ENCODE measurements at places on chromosomes 3 and 15. TPM values are rescaled to one million over a fixed set of nuclear protein-coding genes. Genes with fewer than 3 reads are reported as not detected.
A peak's percentile ranks its signal among the peaks of the same experiment; 100 is the strongest.

- no peak for DNase-seq
Observed at GRCh38 chr15:79381593-79381992, 50.5 kb upstream of the MINAR1 start.

DNA sequence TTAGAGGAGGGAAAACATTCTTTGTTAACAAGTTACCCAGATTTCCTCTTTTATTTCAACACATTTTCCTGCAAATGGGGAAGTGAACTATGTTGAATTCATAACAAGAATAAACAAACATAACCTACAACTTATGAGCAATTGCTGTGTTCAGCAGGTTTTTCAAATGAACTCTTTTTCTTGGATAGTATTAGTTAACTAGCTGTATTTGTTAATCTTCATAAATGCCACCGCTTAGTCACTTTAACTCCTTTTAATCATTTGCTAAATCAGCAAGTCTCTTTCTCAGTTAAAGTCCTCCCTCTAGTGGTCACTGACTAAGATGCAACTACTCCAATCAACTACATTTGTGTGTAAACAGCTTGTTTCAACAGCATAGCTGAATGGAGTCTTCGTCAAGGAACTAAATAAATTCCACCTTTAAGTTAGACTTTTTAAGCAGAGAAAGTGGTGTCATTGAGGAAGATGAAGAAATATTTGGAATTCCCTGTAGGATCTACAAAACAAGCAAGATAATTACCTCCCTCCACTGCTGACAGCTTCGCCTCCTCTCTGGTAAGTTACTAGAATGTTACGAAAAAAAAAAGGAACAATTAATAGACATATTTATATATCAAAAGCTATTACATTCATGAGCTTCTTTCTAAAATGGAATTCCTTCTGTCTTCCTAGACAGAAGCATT lies 1122.0 kb downstream of the ROBO1 start:
- no peak for DNase-seq

DNA sequence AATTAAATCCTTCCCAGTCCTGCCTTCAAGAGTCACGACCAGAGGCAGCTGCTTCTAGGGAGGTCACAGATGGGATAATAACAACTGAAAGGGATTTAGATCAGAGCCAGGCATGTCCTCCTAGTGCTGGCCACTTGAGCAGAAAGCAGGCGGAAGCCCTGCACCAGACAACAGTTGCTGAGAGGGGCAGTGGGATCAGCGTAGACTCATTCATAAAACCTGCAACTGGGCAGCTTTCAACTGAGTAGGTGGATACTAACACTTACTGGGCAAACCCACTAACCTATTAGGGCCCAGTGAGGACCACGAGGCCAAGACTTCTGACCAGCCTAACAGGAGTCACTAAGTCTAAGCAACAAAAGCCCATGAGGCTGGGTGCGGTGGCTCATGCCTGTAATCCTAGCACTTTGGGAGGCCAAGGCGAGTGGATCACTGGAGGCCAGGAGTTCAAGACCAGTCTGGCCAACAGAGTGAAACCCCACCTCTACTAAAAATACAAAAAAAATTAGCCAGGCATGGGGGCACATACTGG lies 67.0 kb downstream of the DAPK2 start:
- peak; percentile 16 for DNase-seq

- DNase-seq, result no peak
Observed at GRCh38 chr15:76930831-76931396, 635 bp upstream of the RCN2 start.

DNA sequence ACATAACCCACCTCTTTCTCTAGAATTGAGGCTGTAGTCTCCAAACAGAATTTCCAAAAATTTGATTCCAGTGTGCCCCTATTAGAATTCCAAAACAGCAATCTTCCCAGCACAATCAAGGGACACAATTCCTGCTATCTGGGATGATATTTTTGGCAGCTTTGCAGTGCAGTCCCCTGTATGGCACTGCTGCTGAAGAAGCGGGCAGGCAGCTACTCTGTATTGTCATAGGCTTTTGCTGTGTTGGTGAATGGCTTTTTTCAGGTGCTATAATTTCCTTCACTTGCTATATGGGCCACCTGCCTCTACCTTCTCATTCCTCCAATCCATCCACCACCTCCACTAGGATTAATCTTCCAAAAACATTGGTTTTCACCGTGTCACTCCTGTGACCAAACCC lies 145.5 kb downstream of the VGLL4 start:
- no peak for DNase-seq

- peak; percentile 37 for DNase-seq
Observed at GRCh38 chr3:177197727-177198460, 612 bp upstream of the TBL1XR1 start.

- DNase-seq, result peak; percentile 16
Observed at GRCh38 chr3:13716540-13717221, 163.2 kb downstream of the WNT7A start.

DNA sequence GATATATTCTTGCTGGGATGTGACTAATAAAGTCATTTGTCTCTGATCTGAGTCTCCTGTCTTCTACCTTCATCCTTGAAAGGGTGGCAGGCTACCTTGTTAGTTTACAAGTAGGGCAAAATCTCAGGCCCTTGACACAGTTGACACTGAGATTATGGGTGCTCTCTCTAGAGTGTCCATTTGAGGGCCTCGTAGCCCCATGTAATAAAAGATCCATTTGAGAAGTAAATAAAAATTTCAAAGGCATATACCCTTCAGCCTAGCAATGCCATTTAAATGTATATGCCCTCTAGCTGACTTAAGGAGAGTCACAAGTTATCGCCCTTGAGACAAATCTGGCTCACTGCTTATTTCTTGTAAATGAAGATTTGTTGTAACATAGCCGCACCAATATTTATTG lies 98.6 kb downstream of the TCF12 start:
- peak; percentile 15 for DNase-seq

DNA sequence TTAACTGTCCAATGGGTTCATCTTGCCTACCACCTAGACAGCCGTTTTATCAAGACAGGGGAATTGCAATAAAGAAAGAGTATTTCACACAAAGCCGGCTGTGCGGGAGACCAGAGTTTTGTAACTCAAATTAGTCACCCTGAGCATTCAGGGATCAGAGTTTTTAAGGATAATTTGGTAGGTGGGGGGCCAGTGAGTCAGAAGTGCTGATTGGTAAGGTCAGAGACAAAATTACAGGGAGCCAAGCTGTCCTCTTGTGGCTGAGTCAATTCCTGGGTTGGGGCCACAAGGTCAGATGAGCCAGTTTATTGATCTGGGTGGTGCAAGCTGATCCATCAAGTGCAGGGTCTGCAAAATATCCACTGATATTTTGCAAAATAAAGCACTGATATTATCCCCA lies 29.9 kb upstream of the GPD1L start:
- DNase-seq, result no peak

DNA sequence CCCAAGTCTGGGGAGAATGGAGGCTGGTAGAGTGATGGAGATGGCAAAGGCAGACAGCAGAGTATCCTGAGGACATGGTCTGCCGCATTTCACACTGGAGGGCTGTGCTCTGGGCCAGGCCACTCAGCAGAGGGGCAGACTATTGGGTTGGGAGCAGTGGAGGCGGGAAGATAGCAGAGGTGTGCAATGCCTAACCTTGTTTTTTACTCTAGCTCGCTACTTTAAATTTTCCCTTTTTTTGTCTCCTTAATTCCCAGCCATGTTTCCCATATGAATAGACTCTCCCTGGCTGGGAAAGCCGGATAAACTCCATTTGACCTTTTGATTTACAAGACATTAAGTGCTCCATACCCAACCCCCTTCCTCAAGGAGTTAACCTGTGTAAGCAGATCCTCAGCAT lies 33.5 kb upstream of the ST6GAL1 start:
- no peak for DNase-seq

- no peak for DNase-seq
Observed at GRCh38 chr3:79869461-79870312, 101.9 kb upstream of the ROBO1 start.

DNA sequence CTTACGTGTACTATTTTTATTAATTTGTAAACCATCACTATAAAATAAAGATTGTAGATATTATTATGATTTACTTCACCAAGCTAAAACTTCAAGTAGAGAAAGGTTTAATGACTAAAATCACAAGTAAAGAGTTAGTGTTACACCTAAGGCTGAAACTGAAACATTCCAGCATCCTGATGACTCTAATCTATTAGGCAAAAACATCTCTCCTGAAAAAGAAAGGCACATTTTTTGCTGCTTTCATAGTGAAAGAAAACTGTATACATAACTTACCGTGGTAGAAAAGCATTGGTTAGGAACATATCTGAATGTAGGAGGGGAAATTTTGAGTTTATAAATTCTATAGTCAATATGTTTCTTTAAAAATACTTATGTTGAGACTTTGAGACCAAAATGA lies 35.4 kb downstream of the CCDC191 start:
- DNase-seq, result no peak

The TIMP4 gene
- 0.08 TPM for total RNA-seq

The NCKIPSD gene
- 10.2 TPM for total RNA-seq

The ITPKA gene
- 5.7 TPM for total RNA-seq

The P2RY14 gene
- total RNA-seq, result not detected

The WDR76 gene
- 77.0 TPM for total RNA-seq

The SCAMP5 gene
- total RNA-seq, result 0.29 TPM

The TMEM212 gene
- total RNA-seq, result not detected

The GRAMD1C gene
- 13.8 TPM for total RNA-seq

Measured in SJSA1 (cell line).